ENCODE measurements at places on chromosomes 5 and 9.

GRCh38 chr9:93193388-93194220, 9.7 kb downstream of the WNK2 start:
- no peak for DNase-seq

- no peak for DNase-seq
Observed at GRCh38 chr5:128538250-128539037, 399 bp upstream of the FBN2 start.

DNA sequence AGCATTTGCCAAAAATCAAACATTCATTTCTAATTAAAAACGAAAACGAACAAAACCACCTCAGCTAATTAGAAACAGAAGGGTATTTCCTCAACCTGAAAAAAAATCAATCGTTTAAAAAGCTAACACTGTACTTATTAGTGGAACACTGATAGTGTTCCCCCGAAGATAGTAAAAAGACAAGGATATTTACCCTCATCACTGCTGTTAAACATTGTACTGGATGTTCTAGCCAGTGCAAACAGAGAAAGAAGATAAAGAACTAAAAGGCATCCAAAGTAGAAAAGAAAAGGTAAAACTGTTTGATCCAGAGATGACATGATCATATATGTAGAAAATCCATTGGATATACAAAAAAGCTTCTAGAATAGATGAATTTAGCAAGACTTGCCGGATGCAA, 508.3 kb downstream of the DMRTA1 start:
- DNase-seq: no peak

GRCh38 chr5:151739395-151739794, 19.0 kb downstream of the ATOX1 start:
- DNase-seq: no peak

DNA sequence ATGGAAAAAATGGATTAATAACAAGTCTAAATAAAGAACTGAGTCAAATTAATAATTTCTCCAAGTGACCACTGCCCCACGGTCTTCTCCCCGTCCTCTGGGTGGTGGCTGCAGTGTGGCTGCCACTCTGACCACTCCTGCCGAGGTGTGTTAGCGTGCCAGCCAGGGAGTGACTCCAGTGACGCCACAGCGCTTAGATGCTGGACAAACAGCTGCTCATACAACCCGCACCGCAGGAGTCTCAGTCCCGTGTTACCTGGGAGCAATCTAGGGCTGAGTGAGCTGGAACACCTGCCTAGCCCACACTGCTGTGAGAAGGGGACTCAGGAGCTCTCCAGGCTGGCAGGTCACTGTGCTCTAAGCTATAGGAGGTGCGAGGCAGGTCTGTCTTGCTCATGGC, 10.2 kb downstream of the MAPK9 start:
- no peak for DNase-seq

DNA sequence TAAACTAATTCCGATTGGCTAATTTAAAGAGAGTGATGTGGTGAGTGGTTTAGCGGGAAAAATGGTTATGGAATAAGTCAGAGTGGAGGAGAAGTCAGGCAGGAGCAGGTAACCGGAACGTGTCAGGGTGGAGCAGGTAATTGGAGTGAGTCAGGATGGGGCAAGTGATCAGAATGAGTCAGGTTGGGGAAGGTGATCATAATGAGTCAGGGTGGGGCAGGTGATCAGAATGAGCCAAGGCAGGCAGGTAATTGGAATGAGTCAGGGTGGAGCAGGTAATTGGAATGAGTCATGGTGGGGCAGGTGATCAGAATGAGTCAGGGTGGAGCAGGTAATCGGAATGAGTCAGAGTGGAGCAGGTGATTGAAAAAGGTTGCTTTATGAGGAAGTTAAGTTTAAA, 101.4 kb downstream of the TMEM167A start:
- no peak for DNase-seq

- DNase-seq: no peak
Observed at GRCh38 chr5:132224716-132225115, 2.9 kb downstream of the P4HA2 start.

GRCh38 chr5:137099651-137100050, 399.5 kb downstream of the SPOCK1 start:
- no peak for DNase-seq

GRCh38 chr5:59340637-59341036, 552.9 kb downstream of the PDE4D start:
- no peak for DNase-seq

GRCh38 chr9:7936996-7937395, 137.4 kb upstream of the DMAC1 start:
- DNase-seq: no peak

- DNase-seq: no peak
Observed at GRCh38 chr9:81513059-81513458, 176.3 kb downstream of the TLE1 start.

DNA sequence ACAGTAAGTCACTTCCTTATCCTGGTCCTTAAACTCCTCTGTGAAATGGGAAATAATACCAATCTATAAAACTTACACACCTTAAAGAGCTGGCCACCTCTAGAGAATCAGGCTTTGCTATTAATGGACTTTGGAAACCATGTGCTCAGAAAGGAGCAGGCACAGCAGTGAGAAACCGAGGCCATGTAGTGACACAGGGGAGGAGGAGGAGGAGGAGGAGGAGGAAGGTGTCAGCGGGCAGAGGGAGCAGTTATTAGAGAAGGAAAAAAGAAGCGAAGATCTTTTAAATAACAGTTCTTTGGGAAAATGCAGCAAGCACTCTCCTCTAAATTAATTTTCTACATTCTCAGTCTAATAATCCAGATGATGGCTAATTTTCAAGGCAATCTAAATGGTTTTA, 38.0 kb downstream of the SUSD1 start:
- no peak for DNase-seq

GRCh38 chr5:149656576-149657182, 73.4 kb upstream of the PPARGC1B start:
- no peak for DNase-seq
